Activated T-helper 2 cell treated with anti-CD3 and anti-CD28 coated beads, Interferon-gamma antibody, Interleukin-2, Interleukin-4, amounts not matched to agents 10 μg/mL and 5 μg/mL and 100 μg/mL, durations not matched to agents 14 hours and 24 hours and 36 hours (primary cell): ENCODE measurements at places on chromosomes 5 and 9. TPM values are rescaled to one million over a fixed set of nuclear protein-coding genes. Genes with fewer than 3 reads are reported as not detected.

GRCh38 chr9:135328485-135329417 is 150.8 kb upstream of the PPP1R26 start:
- no peak for DNase-seq

DNA sequence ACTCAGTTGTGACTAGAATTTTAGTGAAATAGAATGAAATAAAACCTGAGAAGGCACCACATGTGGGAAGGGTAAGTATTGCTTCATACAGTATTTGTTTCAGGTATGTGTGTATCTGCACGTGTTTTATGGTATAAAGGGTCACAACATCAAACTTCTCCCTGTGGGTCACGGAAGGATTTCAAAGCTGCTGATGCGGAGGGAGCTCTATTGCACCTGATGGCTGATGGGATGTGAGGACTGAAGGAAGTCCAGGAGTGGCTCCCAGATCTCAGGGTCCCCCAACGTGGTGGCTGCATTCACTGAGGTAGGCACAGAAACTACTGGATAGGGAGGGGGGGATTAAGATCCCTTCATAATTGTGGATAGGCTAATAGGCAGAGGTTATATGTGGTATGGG is 159.7 kb downstream of the PJA2 start:
- DNase-seq = no peak

DNA sequence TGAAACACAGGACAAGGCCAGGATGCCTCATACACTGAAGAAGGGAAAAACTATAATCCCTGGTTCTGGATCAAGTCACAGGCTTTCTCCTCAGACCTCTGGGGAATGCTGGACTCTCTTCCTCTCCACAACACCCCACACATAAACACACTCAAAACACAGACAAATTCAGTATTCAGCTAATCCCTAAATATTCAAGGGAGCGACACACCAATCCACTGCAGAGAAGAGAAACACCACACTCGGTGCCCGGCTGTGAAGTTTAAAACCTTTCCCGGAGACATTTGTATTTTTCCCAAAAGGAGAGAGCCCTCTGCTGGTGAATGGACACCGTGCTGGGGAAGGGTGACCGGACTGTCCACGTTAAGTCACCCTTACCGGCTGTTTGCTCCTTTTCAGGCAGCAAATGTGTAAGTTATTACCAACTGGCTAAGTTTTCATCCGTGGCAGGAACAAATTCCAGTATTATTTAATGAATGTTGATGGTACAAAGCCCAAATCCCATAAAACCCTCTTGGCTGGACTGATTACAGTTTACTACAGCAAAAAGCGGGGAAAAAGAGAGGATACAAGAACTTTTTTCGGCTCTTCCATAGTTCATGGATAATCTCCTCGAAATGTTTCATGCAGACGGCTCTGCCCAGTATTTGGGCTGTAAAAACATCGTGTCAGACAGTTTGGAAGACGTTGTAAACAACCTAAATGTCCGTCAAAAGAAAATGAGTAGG is 130.9 kb upstream of the SLC30A5 start:
- DNase-seq = no peak

GRCh38 chr5:31855134-31856040 is 216.5 kb downstream of the PDZD2 start:
- DNase-seq = no peak

DNA sequence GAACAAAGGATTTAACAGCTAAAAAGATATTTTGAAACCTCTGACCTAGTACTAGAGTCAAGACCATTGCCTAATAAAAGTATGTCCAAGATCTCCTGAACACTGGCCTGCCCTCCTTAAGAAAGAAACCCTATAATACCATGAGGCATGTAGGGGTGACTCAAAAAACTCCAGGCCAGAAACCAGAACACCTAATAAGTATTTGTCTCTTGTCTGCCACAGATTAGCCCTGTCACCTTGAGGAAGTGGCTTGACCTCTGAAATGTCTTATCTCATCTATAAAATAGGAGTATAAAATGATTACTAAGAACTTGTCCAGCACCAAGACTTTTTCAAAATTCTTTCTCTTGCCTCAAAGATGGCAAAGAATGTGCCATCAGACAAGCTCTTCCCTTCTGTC is 125.5 kb upstream of the RASGRF2 start:
- no peak for DNase-seq

GRCh38 chr5:155587458-155587857 is 573.9 kb downstream of the KIF4B start:
- no peak for DNase-seq

GRCh38 chr9:90559075-90560073 is 83.2 kb downstream of the DIRAS2 start:
- DNase-seq = no peak

GRCh38 chr5:165887147-165887546 is 2381.7 kb downstream of the MAT2B start:
- no peak for DNase-seq

GRCh38 chr5:14298126-14298847 is 155.1 kb downstream of the TRIO start:
- DNase-seq = no peak

GRCh38 chr9:81874931-81875330 is 53.3 kb upstream of the SPATA31D4 start:
- no peak for DNase-seq

DNA sequence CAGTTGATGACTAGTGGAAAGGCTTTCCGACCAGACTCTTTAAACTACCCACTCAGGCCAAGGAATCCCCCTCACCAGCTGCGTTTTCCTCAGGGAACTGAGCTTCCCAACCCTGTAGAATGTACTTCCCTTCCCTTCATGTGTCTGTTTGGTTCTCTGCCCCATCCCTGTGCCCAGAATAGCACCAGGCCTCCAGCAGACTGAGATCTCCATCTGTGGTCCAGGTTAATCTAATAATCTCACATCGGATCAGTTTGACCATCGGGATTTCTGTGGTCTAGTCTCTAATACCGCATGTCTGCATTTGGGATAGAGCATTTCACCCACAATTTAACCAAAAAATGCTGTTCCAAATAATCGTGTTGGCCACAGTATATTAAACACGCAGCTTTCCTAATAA is 237.2 kb downstream of the ROR2 start:
- DNase-seq = no peak

DNA sequence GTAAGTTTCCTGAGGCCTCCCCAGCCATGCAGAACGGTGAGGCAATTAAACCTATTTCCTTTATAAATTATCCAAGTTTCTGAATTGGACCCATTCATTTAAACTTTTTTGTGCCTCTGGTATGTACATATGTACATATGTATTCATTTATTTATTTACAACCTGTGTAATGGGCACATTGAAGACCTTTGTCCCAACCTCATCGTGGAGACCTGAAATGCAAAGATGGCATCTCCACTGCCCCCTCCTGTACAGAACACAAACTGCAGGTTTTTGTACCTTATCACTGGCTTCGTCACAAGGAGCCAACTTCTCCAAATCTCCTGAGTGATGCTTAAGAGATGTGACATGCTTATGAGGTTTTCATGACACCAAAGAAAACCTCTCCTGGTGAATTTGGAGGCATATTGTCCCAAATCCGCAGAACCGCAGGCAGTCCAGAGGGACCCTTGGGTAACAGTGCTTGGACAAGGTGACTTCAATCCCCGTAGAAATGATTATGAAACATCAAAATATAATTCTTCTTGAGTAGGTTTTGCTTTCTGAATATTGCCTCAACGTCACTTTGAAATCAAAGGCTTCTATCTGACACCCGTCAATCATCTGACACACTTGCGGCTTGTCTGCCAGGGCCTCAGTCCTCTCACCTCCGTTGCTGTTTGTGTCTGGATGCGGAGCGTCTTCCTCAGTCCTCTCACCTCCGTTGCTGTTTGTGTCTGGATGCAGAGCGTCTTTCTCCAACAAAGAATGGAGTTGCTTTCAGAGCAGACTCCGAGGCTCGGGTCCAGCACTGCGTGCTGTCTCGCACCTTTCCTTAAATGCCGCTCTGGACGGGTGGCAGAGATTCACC is 135.0 kb upstream of the IRX4 start:
- no peak for DNase-seq

GRCh38 chr5:177591690-177592009 is 353 bp upstream of the TMED9 start:
- no peak for DNase-seq

DNA sequence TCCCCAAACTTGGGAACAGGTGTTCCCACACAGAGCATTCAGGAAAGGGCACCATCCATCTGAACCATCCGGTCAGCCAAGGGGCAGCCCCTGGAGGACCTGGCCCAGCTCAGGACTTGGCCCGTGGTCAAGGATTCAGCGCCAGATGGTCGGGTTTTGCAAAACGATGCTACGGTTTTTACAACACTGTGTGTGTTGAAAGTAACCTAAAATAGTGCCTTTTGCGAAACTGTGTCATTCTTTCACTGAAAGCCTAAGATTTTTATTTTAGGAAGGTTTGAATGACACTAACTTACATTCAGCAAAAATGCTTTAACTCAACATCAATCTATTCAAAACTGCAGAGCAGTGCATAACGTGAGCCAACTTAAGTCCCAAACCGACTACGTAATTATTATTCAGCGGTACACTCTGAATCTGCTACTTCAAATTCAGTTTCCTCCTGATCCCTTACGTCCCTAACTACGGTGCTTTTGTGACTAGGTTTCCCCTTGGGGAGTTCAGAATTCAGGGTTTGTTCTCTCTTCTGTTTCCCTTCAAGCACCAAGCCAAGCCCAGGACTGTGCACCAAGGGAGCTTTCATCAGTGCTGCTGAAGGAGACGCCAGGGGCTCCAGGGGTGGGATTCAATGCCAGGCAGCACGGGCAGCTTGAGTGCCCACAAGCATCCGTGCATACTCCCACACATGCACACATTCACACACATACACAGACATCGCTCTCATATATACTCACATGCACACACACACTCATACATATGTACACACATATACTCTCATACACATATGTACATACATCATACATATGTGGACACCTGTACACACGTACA is 25.8 kb downstream of the LPCAT1 start:
- no peak for DNase-seq

GRCh38 chr5:180670157-180670556 is 20.8 kb upstream of the FLT4 start:
- no peak for DNase-seq

GRCh38 chr5:172088801-172089200 is 82.4 kb upstream of the FBXW11 start:
- no peak for DNase-seq

NR5A1 gene
- not detected in 2 replicates for total RNA-seq

IL33 gene
- not detected in 2 replicates for total RNA-seq

UAP1L1 gene
- total RNA-seq = 20.0 and 22.3 TPM in 2 replicates

ADRB2 gene
- total RNA-seq = 0.21 and 0.30 TPM in 2 replicates

AGXT2 gene
- total RNA-seq = not detected in 2 replicates

BTNL9 gene
- 0.09 TPM in 1 of 2 replicates, not detected in the other for total RNA-seq

OR13J1 gene
- not detected in 2 replicates for total RNA-seq
